ENCODE measurements at places on chromosomes 4 and X.

DNA sequence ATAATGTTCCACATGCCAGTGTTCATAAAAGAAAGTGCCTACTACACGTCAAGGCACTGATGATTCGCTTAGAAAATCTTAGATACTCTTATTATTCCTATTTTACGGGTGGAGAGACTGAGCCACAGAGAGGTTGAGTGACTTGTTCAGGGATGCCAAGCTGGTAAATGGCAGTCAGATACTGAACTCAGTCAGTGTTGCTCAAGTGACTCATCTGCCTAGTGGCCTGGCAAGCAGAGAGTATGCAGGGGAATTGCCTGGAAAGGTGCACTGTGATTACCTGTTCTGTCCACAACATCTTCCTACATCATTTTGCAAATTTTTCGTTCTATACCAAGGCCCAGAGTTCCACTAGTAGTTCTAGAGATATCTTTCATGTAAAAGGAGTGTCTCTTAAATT, 68.4 kb downstream of the RAPGEF2 start:
- DNase-seq, result no peak

GRCh38 chrX:115652221-115652620, 91.2 kb downstream of the PLS3 start:
- no peak for DNase-seq

- DNase-seq, result no peak
Observed at GRCh38 chr4:7973545-7973981, 33.9 kb upstream of the AFAP1 start.

- peak; percentile 56 for DNase-seq
Observed at GRCh38 chr4:136864604-136865185, 667.6 kb downstream of the PCDH18 start.

- no peak for DNase-seq
Observed at GRCh38 chr4:176464748-176465147, 145.0 kb downstream of the SPCS3 start.

- DNase-seq, result no peak
Observed at GRCh38 chr4:109608879-109609278, 48.8 kb downstream of the MCUB start.

- no peak for DNase-seq
Observed at GRCh38 chr4:126559961-126560360, 1072.8 kb upstream of the INTU start.

- no peak for DNase-seq
Observed at GRCh38 chr4:173370130-173370476, 651 bp upstream of the SAP30 start.

DNA sequence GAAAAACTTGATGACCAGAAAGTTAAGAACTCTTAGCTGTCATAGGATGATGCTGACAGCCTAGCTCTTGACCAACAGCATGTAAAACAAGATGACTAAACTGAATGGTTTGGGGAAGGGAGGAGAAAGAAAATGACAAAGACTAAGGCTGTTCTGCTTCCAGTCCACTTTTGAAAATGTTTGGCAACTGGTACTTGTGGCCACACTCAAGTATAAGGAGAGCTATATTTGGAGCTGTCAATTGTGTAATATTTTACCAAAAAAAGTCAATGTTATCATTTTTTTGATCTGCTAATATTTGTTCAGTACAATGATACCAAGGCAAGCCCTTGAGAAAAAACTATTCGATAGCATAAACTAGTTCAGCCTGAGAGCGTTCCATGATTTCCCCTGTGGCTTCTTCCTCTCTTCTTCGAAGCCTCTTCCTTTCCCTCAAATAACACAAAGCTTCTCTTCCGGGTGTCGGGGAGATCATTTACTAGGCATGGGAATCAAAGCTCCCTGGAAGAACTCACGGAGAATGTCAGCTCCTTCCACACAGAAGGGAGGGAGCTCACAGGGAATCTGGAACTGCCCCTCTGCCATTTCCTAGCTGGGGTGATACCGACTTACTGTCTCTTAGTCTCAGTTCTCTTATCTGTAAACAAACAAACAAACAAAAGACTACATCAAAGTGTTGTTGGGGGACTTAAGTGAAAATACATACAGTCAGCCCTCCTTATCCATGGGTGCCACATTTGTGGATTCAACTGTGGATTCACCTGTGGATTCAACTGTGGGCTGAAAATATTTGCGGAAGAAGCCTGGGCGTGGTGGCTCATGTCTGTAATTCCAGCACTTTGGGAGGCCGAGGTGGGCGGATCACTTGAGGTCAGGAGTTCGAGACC, 82.6 kb downstream of the SCD5 start:
- peak; percentile 19 for DNase-seq

DNA sequence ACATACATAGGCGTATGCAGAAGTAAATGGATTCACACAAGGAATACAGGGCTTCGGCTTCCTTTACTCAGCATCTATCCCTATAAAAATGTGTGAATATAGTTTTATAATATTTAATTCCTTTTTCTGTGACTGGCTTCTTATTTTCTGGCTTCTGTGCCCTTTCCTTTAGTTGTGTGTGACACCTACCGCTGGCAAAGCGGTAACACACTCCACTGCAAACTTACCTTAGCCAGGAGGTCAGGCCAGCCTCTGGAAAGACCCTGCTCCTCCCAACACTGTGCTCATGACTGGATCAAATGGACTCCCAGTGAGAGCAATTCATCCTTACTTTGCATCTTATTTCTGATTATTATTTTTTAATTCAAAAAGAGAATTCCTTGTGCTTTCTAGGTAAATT, 244.2 kb downstream of the ANK2 start:
- no peak for DNase-seq

DNA sequence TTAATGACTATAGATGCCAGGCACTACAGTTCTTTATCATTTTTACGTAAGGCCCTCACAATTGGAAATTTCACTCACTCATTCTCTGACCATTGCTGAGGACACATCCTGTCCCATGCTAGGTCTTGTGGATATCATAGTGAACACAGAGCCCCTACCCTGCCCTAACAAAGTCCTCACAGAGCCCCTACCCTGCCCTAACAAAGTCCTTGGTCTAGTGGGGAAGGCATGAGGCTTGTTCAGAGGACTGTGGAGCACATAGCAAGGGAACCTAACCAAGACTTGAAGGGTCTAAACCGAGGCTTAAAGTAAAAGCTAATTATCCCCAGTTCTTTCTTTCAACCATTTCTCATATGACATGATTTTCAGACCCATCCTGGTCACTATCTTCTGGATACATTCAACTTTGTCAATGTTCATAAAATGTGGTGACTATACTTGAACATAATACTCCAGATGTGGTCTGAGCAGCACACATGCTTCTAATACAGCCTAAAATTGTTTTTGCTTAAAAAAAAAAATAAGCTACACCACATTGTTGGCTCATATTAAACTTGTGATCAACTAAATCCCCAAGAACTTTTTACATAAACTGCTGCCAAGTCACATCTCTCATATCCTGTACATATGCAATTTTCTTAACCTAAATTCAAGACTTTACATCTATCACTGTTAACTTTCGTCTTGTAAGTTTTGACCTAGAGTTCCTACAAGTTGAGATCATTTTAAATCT, 77.0 kb downstream of the GPC3 start:
- DNase-seq, result no peak

- DNase-seq, result no peak
Observed at GRCh38 chrX:43756076-43756475, 100.0 kb downstream of the MAOA start.

DNA sequence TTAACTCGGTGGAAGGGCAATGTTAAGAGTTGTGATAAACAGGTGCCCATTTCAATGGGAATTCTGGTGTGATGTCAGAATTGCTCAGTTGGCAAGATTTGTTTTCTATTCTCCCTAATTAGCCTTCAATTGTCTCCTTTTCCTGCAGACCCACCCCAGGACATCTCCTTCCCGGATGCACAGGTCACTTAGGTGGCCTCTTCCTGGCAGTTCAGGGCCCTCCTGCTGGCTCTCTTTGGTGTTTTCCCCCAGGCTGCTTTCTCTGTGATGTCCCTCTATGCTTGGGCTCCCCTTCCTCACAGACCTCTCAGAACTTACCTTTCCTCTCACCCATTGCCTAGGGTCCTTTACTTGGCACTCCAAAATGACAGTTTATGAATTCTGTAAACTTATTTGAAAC, 126.3 kb downstream of the GPAT3 start:
- no peak for DNase-seq

GRCh38 chr4:100988876-100989275, 358.4 kb downstream of the PPP3CA start:
- DNase-seq, result no peak

- peak; percentile 5 for DNase-seq
Observed at GRCh38 chrX:118698516-118699170, 28.8 kb upstream of the IL13RA1 start.

GRCh38 chrX:153379508-153379907, 21.6 kb downstream of the PNMA6E start:
- DNase-seq, result no peak

DNA sequence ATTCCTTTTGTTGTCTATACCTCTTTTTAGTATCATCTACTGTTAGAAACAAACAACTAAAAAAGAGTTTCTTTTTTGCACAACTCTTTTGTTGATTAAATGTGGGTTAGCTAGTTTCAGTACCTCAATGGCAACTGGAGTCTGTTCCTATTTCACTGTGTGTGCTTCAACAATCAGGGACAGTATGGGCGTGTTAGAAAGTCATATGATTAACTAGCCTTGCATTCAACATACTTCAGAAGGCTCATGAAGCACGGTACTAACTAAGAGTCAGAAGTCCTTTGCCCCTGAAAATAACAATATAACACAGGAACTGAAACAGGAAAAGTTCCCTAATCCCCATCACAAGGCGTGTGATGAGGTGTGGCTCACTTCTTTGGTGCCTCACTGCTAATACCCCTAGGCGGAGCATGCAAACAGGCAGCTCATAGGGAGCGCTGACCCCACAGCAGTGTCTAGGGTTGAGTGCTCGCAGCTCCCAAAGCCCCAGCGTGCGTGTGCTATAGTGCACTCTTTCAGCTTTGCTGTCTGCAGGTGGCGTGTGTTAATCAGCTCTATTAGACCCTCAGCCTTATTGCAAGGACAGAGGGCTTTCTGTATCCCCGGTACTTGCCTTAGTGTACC, 203.1 kb upstream of the NDST3 start:
- DNase-seq, result no peak

- DNase-seq, result no peak
Observed at GRCh38 chr4:13705521-13706041, 78.1 kb upstream of the BOD1L1 start.

- no peak for DNase-seq
Observed at GRCh38 chrX:132561483-132561882, 72.6 kb upstream of the MBNL3 start.

DNA sequence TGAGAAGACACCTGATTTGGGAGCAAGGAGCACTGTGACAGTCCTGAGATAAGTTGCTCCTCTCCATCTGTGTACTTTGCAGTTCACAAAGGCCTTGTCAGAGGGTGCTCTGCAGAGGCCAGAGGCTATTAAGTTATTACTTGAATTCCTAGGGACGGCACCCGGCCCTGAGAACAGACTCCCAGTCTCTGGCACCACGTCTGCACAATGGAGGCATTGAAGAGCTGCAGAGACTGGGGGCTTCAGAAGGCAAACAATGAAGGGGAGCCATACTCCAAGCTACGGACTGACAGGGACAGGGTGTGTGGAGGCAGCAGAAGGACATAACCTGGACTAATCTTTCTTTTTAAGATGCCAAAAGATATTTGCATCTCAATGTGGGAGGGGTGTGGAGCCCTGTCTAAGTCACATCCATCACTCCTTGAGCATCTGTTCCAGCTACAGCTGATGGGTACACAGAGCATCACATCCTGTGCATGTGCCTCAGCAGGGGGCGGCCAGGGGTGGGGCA, 11.5 kb downstream of the RASGEF1B start:
- DNase-seq, result no peak

- peak; percentile 65 for DNase-seq
Observed at GRCh38 chr4:84985952-84986351, 19.5 kb upstream of the WDFY3 start.

GRCh38 chrX:136954930-136955329, 74.4 kb upstream of the RBMX start:
- DNase-seq, result no peak

- DNase-seq, result peak; percentile 53
Observed at GRCh38 chrX:39903937-39904336, 193.8 kb downstream of the BCOR start.

DNA sequence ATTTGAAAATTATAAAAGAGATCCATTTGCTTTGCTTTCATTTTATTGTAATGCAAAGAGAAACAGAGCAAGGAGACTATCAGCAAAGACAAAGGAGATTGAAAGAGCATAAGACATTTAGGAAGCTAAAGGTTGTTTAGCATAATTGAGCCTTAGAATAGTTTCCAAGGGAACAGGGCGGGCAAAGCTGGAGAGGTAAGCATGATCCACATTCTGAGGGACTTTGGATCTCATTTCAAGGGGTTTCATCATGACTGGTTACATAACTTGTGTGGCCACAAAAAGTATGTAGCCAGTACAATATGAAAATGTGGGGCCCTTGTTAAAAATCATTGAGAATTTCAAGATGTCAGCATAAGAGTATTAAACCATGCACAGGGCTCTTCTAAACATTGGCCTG, 406.5 kb downstream of the RPA4 start:
- no peak for DNase-seq

DNA sequence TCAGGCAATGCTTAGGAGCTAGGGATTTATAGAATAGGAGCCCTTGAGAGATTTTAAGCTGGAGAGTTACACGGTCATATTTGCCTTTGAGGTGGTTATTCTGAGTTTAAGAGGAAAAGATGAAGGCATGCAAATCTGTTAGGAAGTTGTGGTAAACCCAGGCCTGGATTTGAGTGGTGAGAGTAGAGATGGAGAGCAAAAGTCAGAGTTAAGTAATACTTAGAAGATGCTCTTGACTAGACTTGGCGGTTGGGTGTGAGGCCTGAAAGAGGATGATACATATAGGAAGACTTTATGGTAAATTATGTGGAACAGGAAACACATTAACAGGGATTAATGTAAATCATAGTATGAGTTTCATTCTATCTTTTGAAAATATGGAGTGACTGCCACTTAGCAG, 136.0 kb upstream of the ARX start:
- DNase-seq, result no peak

DNA sequence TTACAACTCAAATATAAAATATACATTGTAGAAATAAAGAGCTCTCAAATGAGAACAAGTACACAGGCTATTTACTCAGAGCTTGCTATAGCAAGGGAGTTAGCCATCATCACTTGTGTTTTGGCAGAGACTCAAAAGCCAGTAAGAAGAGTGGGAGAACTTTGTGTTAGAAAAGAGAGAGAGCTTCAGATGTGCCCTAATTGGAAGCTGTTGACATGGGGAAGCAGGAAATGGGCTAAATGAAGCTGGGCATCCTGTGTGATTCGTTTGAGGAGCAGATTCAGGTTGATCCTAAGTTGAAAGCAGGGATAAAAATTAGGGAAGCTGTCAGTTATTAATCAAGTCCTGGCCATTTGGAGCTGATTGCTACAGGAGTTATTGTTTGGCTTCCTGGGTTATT, 207.4 kb upstream of the MAOA start:
- DNase-seq, result no peak

GRCh38 chr4:168150420-168151050, 58.2 kb downstream of the ANXA10 start:
- no peak for DNase-seq

- no peak for DNase-seq
Observed at GRCh38 chrX:137313627-137314026, 252.3 kb upstream of the ZIC3 start.

- DNase-seq, result no peak
Observed at GRCh38 chr4:158945529-158946108, 157.3 kb upstream of the RAPGEF2 start.

All from HS-5 (cell line).